Right renal pelvis (tissue), 4 donors: ENCODE measurements at places on chromosomes 5 and 9.

- no peak for DNase-seq
Measured at GRCh38 chr5:76449606-76450005, 46.5 kb downstream of the IQGAP2 start.

DNA sequence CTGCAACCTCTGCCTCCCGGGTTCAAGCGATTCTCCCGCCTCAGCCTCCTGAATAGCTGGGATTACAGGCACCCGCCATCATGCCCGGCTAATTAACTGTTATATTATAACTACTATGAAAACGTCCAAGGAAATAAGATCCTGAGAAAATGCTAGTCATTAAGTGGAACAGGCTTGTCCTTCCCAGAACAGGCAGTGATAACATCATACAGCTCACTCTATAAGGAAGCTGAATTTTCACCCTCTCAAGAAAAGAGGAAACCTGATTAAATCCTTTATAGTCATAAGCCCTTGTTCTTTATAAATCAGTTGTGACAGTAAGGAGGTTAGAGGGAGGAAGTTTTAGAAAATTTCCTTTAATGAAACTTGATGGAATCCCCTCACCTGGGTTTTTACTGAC is 163.9 kb upstream of the CLINT1 start:
- no peak for DNase-seq

- no peak for DNase-seq
Measured at GRCh38 chr5:134524826-134525682, at the start of gene JADE2. Gene JADE2, plus strand, starts transcription at chr5:134525670. Its CDS starts 10,188 bp downstream, at chr5:134535858.

DNA sequence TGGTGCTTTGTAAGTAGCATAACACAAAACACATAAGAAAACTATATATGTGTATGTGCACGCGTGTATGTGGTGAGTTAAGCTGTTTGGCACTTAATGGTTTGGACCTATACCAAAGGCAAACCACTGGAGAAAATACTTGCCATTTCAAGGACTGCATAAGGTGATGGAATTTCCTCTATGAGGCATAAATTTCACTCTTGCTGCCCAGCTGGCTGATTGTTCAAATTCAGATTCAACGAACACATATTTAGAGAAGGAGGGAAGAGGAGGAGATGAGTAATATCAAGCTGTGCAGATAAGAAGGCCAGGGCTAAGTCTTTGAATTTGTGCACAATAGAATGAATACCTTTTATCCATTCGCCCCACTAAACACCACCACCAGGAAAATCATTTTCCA is 470.6 kb upstream of the MPDZ start:
- DNase-seq = no peak

DNA sequence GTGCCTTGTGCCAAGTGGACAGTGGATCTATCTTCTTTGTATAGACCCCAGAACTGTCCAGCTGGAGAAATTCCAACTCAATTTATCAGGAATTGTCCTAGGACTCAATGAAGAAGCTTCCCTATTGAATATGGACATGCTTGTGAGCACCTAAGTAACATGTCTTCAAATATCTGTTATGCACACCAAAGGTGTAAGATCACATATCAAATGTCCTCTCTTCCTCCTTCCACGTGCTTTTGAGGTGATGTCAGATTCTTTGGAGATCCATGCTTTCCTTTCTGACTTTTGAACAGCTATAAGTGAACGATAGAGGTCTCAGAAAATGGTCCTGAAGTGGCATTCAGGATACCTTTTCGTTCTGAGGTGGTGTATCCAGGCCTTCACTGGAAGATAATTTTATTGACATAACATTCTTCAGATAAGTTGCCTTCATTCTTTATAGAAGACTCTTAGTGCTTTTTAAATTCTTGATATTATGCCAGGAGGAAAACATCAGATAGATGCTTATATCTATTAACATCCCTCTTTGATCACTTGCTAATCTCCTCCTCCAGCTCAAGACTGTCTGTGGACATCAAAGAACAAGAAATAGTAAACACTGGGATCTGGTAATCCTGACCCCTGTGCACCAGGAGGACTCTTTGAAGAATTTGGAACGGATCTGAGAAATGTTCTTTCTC is 246.4 kb downstream of the SMARCA2 start:
- DNase-seq = no peak
